ENCODE measurements at places on chromosomes 4 and X.

DNA sequence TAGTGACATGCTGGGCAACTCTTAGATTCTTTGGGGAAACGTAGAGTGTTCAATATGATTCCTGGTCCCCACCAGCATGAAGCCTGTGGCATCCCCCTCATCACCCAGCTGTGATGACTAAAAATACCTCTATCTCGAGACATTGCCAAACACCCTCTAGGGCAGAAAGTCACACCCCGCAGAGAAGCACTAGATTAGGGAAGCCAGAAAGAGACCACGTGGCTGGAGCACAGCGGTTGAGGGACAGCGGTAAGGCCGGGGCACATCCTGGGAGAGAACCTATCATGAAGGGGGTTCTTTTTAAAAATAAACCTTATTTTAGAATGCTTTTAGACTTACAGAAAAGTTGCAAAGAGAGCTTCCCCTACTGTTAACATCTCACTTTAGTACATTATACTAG is 11.0 kb downstream of the FAT1 start:
- no peak for DNase-seq

- no peak for DNase-seq
Measured at GRCh38 chrX:135556055-135556454, 35.6 kb downstream of the INTS6L start.

DNA sequence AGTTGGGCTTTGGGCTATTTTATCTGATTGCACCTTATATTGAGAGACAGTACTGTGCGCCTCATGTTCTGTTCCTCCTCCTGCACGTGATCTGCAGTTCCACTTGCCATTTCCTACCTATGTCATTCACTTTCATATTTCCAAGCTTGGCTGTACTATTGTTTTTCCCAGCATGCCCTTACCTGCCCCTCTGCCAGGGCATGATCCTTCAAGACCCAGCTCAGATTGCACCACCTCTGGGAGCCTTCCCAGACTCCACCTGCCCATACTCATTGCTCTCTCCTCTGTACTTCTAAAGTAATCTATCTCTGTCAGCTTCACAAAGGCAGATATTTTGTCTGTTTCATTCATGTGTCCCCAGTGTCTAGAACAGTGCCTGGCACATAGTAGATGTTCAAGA is 11.6 kb downstream of the SLC25A5 start:
- no peak for DNase-seq

DNA sequence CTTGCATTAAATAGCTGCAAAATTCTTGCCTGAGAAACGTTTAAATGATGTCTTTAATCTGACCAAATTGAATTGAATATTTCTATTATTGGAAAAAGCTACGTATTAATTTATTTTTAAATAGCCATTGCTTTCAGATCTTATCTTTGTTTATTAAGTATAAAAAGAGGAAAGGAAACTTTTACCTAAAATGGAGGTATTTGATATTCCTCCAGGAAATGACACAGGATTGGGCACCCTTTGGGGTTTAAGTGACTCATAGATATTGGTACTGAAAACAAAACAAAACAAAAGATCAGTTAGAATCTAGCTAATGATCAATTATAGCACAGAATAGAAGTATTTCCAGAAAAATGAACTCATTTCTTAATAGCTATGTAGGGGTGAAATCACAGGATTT is 34.1 kb downstream of the PLS3 start:
- no peak for DNase-seq

DNA sequence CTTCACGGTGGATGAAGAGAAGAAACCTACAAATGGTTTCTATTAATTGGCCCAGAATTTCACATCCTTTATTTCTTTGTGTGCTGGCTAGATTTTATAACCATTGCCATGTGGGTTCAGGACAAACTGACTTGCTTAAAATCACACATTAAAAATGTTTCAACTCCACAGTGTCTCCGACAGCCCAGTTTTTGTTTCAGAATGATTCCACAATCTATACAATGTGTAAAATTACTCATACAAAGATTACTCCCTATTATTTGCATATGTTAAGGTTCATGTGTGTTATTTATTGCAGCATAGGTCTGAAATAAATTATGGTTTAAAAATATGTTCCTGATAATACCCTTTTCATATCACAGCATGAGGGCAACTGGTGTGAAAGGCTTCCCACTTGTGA is 20.6 kb downstream of the DCHS2 start:
- no peak for DNase-seq

- DNase-seq, result no peak
Measured at GRCh38 chrX:15202454-15203177, 67.3 kb downstream of the ASB9 start.

GRCh38 chr4:152917543-152918395 is 18.4 kb upstream of the FHDC1 start:
- DNase-seq, result no peak

- no peak for DNase-seq
Measured at GRCh38 chr4:29051381-29051965, 1668.7 kb upstream of the PCDH7 start.

DNA sequence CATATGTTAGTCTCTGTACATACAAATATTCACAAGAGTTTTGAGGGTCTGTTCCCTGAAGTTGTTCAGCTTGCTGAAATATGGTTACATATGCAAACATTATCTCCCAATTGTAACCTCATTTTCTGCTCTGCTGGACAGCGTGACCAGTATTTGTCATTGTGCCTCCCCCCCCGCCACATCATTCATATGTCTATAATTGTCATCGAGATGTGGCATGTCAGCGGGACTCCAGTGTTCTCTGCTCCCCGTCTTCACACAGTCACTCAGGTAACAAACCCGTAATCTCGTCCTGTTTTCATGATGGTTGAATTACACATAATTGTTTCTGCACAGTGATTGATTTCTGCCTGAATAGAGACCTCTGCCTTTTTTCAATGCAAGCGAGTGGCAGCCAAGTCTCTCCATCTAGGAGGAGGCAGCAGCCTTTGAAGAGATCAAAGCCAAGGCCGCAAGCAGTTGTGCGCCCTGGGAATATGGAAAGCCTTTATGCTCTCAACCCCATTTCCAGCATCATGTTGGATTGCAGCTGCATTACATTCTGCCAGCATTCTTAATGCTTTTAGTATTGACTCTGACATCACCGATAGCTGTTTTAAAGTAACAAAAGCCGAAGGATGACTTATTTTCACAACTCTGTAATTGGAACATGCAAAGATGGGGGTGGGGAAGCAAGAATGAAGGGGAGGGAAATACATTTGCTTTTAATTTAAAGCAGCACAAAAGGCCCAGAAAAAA is 27.4 kb downstream of the LEF1 start:
- DNase-seq, result no peak

DNA sequence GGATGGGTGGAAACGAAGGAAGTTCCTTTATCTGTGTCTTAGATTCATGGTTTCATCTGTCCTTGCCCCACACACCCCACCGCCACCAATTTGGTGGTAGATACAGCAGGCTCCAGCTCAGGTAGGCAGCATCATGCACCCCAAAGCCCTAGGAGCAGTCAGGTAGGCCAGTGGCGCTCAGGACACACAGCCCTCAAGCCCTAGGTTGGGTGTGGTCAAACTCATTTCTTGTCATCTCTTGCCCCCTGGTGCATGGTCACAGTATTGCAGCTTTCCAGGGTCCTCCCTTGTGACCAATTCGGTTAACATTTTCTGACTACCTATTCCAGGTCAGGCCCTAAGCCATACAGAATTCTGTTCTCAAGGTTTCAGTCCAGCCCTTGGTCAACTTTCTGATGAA is 14.5 kb upstream of the PRRG3 start:
- peak; percentile 29 for DNase-seq

- DNase-seq, result no peak
Measured at GRCh38 chrX:150690126-150690525, 3.1 kb upstream of the MTMR1 start.

DNA sequence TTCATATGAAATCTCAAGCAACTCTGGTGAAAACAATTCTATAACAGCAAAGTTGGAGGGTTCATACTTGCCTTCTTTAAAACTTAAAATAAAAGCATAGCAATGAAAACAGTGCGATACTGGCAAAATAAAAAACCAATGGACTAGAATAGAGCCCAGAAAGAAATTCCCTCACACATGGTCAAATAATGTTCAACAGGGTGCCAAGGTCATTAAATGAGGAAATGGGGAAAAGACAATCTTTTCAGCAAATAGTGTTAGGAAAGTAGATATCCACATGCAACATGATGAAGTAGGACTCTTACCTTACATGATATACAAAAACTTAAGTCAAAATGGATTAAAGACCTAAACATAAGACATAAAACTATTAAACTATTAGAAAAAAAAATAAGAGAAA is 970.2 kb upstream of the AGA start:
- no peak for DNase-seq

All from stimulated activated CD4-positive, alpha-beta T cell treated with anti-CD3 and anti-CD28 coated beads, Interleukin-1b, Interleukin-23, amount 100 ng/mL, for 1 hour (primary cell).